ENCODE measurements at places on chromosomes 5 and 9. TPM values are rescaled to one million over a fixed set of nuclear protein-coding genes. Genes with fewer than 3 reads are reported as not detected.

RAI14 gene
- 320 TPM for total RNA-seq

SLC45A2 gene
- total RNA-seq = 0.10 TPM

HTR1A gene
- not detected for total RNA-seq

GNA14 gene
- total RNA-seq = 7.5 TPM

TNFSF15 gene
- 19.3 TPM for total RNA-seq

FOXD4L4 gene
- 0.19 TPM for total RNA-seq

TPM2 gene
- total RNA-seq = 10.5 TPM

TAF1L gene
- total RNA-seq = not detected

PCAT7 gene
- total RNA-seq = not detected

PRDM9 gene
- total RNA-seq = not detected

CCDC171 gene
- 1.1 TPM for total RNA-seq

C5orf58 gene
- not detected for total RNA-seq

MYOT gene
- not detected for total RNA-seq

FOXI1 gene
- total RNA-seq = under 0.01 TPM

ADAMTS6 gene
- total RNA-seq = 78.4 TPM

PARP8 gene
- 0.65 TPM for total RNA-seq

TIMD4 gene
- total RNA-seq = not detected

C9 gene
- not detected for total RNA-seq

UGT3A2 gene
- total RNA-seq = not detected

GTF3C5 gene
- 66.3 TPM for total RNA-seq

SLC6A3 gene
- total RNA-seq = not detected

PHF24 gene
- not detected for total RNA-seq

PCDHB5 gene
- total RNA-seq = 0.98 TPM

OR13J1 gene
- not detected for total RNA-seq

All from vein endothelial cell (primary cell).